Lower lobe of right lung (tissue), 2 donors: ENCODE measurements at places on chromosomes 11 and 22.
A peak's percentile ranks its signal among the peaks of the same experiment; 100 is the strongest.

DNA sequence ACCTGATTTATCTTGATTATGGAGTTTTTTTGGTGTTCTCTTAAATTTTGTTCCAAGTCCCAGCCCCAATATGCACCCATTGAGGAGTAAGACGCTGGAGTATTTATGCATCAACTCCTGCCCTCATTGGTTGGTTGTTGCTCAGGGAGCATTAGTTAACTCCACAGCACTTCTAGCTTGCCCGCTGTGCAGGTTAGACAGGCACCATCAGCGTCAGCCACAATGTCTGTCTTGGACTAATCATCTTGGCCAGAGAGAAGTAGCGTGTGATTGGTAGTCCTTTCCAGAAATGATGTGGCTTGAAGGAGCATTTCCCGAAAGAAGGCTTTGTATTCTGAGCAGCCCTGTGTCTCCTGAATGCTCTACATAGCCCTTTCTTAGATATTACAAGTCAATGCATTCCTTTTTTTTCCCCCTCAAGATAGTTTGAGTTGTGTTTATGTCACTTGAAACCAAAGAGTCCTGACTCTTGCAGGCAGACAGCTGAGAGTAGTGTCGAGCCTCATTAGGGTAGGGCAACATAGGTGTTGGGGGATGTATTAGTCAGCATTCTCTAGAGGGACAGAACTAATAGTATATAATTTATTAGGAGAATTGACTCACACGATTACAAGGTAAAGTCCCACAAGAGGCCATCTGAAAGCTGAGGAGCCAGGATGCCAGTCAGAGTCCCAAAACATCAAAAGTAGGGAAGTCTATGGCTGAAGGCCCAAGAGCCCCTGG is 94.6 kb upstream of the RCN1 start:
- no peak for DNase-seq

GRCh38 chr11:41660585-41660984 is 201.1 kb upstream of the LRRC4C start:
- DNase-seq, result no peak

- no peak for DNase-seq
Observed at GRCh38 chr11:5239046-5239445, 4.8 kb upstream of the HBD start.

GRCh38 chr11:124483422-124483821 is 37.9 kb upstream of the OR8B8 start:
- no peak for DNase-seq

- DNase-seq, result no peak
Observed at GRCh38 chr11:71170624-71171423, 81.6 kb downstream of the SHANK2 start.

DNA sequence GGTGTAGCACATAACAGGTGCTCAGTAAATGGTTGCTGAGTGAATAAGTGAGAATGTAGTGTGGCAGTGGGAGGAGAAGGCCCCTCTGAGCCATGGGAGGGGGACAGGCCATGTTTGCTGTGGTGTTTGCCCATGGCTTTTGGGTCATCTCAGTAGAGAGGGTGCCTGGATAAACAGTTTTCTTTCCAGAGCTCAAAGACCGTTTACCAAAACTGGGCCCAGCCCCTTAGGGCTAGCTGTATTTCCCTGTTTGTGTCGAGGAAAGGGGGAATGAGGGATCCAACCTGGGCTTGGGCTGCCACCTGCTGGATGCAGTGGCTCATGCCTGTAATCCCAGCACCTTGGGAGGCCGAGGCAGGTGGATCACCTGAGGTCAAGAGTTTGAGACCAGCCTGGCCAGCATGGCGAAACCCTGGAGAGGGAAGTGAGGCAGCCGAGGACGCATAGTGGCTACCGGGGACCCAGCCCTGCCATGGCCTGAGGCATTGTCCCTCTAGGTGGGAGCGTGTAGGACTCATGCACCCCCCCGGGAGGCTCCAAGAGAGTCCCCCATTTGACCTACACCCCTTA is 8.7 kb upstream of the LTO1 start:
- no peak for DNase-seq

DNA sequence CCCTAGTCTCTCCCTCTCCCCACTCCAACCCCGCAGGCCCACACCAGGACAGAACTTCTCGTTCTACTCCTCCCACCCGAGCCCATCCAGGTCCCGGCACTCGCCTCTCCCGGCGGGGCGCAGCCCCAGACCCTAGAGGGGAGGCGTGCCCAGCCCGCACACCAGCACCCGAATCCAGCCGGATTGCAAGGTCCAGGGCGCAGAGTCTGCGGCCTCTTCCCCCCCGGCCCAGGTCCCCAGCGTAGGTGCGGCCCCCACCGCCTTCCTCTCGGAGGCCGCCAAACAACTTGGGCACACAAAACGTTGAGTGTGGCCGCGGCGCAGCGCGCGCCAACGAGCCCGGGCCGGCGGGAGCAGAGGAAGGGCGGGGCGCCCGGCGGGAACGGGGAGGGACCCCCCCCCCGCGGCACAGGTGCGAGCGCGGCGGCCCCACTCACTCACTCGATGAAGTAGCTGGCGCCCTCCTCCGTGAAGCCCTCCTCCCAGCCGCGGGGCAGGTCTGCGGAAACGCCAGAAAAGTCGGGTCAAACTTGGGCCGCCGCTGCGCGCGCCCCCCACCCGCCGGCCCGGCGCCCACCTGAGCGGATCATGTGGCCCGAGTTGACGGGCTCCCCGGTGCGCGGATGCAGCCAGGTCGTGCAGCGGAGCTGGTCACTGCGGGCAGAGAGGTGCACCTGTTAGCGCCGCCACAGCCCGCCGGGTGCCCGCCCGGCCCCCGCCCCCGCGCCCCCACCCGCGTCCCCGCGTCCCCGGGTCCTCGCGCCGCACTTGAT is 480 bp downstream of the PLEKHA7 start:
- DNase-seq, result peak; percentile 60

- DNase-seq, result peak; percentile 76
Observed at GRCh38 chr11:75275581-75275980, 35.0 kb downstream of the TPBGL start.

- DNase-seq, result no peak
Observed at GRCh38 chr22:21080435-21081137, 34.8 kb downstream of the LRRC74B start.

- no peak for DNase-seq
Observed at GRCh38 chr22:25726241-25726640, 15.7 kb upstream of the MYO18B start.

- DNase-seq, result no peak
Observed at GRCh38 chr11:127106938-127107337, 106.4 kb upstream of the KIRREL3 start.

GRCh38 chr11:68658097-68658496 is 26.2 kb upstream of the GAL start:
- DNase-seq, result no peak

GRCh38 chr11:121643479-121644186 is 190.9 kb upstream of the SORL1-AS1 start:
- no peak for DNase-seq

DNA sequence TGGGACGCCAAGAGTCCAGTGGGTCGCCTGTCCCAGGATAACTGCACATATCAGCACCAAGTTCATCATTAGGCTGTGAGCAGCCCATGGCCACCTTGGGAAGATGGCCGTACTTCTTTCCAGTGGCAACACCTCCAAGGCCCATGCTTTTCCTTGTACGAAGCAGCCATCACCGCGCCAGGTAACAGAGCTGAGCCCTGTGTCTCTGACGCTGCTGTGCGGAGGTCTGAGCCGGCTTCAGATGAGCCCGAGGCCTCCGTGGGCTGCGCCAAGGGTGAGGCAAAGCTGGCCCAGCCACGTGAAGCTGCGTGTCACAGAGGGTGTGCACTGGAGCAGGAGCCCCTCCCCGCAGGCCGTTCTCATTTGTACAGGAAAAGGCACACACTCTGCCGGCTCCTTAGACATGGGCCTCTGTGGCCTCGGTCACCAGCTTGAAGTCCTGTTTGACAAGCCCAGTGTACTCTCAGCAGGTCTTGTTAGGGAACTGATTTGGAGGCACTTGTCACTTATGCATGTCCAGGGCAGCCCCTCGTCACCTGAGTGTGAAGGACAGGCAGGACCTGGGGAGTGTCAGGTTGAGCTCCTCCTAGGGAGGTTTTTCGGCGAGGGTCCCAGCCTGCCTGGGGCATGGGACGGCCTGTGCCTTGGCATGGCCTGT is 401.5 kb downstream of the TBC1D22A start:
- peak; percentile 43 for DNase-seq

GRCh38 chr11:6350043-6350442 is 29.7 kb upstream of the CAVIN3 start:
- DNase-seq, result no peak

GRCh38 chr11:121323046-121323607 is 30.6 kb downstream of the SC5D start:
- no peak for DNase-seq

DNA sequence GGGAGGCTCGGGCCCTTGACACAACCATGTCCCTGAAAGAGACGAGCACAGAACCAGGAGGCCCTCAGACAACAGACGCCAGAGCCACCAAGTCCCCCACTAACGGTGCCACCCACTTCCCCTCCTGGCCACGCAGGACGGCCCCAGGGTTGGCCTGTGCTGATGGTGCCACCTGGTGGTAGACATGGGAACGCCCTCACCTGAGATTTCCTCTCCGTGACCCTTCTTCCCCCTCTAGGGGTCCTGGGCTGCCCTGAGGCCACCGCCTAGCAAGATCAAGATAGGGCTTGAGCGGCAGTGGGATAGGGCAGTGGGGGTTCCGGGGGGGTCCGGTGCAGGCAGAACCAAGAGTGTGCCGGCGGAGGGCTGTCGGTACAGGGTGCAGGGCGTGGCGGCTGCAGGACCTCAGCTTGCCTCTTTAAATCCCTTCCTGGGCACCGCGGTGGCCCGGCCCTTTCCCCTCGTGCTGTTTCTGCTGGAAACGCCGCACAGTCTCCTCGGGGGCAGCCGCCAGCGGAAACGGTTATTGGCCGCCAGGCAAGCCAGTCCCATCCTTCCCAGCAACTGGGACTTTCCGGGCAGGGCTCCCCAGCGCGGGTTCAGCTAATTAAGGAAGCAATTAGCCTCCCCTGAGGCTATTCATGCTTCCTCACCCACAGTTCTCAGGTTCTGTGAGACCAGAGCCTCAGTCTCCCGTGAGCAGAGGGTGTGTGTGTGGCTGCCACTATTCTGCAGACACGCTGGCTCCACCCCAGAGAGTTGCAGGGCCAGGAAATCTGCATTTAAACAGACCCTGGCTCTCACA is 5.5 kb upstream of the NFAM1 start:
- peak; percentile 84 for DNase-seq

DNA sequence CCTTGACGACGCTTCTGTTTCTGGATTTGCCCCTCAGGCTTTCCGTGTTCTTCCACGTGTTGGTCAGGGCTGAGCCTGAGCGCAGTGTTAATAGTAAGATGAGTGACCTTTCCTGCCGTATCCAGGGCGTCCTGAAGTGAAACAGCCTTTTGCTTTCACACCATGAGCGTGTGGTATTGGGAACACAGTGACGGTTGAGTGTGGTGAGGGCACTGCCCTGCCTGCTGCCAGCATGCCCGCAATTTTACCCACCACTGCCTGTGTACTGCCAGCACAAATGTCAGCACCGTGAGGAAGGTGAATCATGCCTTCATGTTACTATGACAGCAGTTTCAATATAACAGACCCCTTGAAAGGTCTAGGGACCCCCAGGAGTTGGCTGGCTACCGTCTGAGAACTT is 217.1 kb downstream of the TBC1D22A start:
- DNase-seq, result no peak

DNA sequence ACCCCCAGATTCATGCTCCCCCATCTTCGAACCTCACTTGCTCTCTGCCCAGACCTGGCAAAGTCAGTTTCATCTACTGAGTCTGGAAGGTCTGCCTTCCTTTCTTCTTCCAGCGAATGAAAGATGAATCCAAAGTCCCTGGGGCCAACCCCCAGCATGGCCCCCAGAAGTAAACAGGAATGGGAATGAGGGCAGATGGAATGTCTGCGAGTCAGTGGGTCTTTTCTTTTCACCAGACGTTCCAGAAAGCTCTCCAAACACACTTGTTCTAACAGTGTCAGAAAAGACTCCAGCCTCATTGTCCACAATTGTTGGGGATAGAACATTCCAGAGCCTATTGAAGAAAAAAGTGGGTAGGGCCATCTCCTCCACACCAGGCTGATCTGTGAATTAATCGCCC is 28.6 kb downstream of the RIBC2 start:
- no peak for DNase-seq
